Activated naive CD8-positive, alpha-beta T cell treated with anti-CD3 and anti-CD28 coated beads for 36 hours (primary cell): ENCODE measurements at places on chromosomes 6 and 20. TPM values are rescaled to one million over a fixed set of nuclear protein-coding genes. Genes with fewer than 3 reads are reported as not detected.

DNA sequence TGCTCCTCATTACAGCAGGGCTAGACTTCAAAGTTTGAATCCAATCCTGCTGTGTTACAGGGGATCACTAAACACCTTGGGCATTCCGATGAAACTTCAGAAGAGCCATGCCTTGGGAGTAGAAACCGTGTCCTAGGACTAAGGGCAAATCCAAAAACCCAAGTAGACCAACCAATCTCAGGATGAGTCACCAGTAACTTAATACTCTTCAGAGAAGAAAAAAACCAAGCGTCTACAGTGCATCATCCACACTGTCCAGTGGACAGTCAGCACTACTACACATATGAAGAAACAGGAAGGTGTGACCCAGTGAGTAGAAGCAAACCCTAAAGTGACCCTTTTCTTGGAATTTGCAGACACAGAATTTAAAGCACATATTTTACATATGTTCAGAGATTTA lies 39.5 kb upstream of the VAPB start:
- H3K4me1 ChIP-seq, result peaks cover 2% of the 10 kb centered on the region
- DNase-seq, result no peak
- H3K36me3 ChIP-seq, result peaks cover 26% of the 10 kb centered on the region

DNA sequence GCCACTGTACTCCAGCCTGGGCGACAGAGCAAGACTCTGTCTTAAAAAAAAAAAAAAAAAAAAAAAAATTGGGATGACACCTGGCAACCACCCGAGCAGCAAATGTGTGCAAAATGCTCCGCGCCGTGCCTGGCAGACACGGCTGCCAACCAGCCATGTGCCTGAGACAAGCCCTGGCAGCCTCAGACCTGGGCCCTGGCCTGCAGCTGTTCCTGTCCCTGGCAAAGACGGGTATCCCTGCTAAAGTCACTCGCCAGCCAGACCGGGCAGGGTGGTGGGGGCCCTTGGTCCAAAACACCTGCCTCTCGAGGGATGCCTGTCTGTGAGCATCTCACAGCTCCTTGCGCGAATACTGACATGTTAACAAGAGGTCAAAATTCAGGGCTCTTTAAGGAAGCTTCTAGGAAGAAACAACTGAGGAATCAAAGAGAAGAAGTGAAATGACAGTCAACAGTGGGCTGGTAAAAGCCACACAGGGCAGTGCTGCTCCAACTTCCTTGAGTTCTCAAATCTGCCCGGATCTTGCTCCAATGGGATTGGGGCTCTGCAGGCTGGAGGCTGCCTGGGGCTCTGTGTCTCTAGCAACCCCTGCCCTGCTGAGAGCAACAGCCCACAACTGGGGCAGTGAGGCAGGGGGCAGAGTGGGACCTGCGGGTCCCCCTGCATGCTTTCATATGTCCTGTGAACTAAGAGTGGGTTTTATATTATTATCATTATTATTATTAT lies 53.4 kb downstream of the SYTL3 start:
- H3K27ac ChIP-seq, result no peak overlapping the region
- no peak for DNase-seq
- peaks cover 32% of the 10 kb centered on the region for H3K4me1 ChIP-seq
- peaks cover 12% of the 10 kb centered on the region for H3K36me3 ChIP-seq

DNA sequence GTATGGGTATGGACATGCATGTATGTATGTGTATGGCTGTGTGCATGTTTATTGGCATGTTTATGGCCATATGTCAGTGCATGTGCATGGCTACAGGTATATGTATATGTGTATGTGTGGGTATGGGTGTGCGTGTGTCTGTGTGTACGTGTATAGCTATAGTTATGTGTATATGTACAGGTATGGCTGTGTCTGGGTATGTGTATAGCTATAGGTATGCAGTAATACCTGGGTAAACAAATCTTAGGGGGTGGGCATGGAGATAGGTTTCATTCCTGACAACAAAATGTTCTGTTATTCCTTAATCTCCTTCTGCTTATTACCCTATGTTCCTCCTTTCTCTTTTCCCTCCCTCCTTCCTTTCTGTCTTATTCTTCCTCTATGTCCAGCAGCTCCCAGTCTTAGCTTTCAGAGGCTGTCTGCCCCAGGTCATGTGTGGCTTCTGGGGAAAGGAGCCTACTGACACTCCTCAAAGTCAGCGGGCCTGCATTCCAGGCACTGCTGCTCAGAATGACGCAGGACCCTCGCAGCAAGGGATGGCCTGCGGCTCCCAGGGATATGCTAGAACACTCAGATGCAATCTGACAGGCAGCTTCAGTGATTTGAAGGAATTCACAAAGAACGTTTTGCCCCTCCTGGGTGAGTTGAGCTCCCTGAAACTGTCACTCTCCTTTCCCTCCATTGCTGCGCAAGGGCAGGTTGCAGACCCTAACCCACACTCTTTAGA lies 139.3 kb upstream of the PHACTR1 start:
- H3K4me3 ChIP-seq, result no peak overlapping the region
- no peak overlapping the region for H3K27ac ChIP-seq
- no peaks in the 10 kb centered on the region for H3K4me1 ChIP-seq
- no peaks in the 10 kb centered on the region for H3K36me3 ChIP-seq
- H3K27me3 ChIP-seq, result no peaks in the 10 kb centered on the region
- no peak for DNase-seq

DNA sequence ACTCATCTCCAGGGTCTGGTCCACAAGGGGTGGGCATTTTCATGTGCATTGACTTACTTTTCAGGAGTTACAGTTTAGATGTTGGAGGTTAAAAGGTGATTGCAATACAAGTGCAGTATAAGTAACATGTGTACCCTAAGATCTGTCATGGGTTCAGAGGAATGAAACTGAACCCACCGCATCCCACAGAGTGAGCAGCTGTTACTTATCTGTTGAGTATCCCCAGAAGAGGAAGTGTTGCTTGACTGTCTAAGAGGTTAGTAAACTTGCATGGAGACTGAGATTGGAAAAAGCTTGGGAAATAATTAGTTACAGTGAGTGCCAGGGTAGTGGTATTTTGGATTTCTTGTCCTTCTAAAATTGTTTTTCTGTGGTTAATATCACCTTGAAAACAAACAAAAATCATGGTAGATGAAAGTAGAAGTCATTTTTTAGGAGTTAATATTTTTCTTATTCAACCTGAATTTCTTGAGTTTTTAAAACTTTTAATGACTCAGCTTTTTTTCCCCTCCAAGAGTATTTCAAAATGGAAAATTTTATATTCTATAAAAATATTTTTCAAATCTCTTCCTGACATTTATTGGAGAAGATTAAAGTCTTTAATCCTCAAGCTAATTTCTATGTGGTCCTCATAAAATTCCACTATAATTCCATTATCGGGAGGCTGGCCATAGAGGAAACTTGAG lies 306.1 kb downstream of the ZNF217 start:
- H3K27me3 ChIP-seq, result peaks cover 4% of the 10 kb centered on the region
- no peak overlapping the region for H3K4me3 ChIP-seq
- no peaks in the 10 kb centered on the region for H3K4me1 ChIP-seq
- no peaks in the 10 kb centered on the region for H3K36me3 ChIP-seq
- no peak overlapping the region for H3K27ac ChIP-seq
- no peak for DNase-seq

GRCh38 chr6:2505624-2506023 lies 245.1 kb downstream of the MYLK4 start:
- H3K27me3 ChIP-seq, result peaks cover 64% of the 10 kb centered on the region
- no peaks in the 10 kb centered on the region for H3K36me3 ChIP-seq
- H3K4me1 ChIP-seq, result no peaks in the 10 kb centered on the region
- DNase-seq, result no peak
- no peak overlapping the region for H3K27ac ChIP-seq

DNA sequence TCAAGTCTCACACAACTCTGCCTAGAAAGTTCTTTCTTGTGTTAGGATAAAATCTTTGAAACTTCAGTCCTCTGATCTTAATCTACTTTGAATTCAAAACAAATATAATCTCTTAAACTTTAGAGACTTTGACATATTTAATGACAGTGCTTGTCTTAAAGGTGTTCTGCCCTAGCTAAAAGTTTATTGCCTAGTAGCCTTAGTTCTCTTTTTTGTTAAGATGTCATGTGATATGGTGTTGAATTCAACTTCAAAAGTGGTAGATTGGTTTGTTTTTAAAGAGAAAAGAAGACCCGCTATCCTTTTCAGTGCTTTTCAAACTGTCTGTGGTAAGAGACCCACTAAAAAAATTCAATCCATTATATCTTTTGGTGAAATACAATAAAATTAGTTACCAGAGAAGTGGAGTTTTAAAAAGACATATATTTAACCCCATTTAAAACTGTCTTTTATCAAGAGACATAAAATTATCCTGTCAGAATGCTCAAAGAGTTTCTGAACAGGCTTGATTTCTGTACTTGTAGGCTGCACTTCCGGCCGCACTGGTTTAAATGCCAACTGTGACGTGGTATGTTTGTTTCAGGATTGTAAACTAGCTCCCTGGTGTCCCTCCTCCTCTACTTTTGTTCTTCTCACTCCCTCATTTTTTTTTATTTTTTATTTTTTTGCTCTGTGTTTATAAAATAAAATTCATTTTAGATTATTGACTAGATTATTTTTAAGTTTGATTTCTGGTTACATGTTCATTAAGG lies 76.5 kb downstream of the QKI start:
- no peaks in the 10 kb centered on the region for H3K27me3 ChIP-seq
- no peak overlapping the region for H3K4me3 ChIP-seq
- H3K27ac ChIP-seq, result no peak overlapping the region
- peaks cover 41% of the 10 kb centered on the region for H3K4me1 ChIP-seq
- peak; percentile 5 for DNase-seq

DNA sequence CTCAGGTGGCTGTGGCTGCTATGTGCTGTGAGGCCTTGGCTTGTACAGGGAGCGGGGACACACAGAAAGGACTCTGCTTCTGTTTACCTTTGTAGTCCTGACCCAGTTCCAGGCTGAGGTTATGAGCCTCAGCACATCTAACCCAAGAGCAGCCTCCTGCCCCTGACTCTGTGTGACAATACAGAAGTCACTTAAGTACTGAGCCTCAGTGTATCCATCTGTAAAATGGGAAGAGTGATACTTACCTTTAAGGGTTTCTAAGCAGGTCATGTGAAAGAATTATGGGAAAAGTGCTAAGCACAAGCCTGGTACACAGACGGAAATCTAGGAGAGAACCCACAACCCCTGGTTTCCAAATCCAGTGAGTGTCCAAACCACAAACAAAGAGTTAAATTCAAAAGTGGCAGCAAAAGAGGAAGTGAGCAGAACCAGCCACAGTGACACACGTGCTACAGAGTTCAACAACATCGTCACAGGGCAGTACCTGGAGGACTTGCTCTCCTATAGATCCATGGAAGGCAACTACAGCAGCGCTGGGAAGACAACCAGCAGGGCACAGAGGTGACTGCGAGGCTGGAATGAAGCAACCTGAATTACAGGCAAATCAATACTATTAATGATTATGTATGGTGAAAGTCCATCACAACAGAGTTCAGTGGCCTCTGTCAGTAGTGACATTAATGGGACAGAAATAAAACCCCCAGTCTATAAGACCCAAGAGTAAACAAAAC lies 12.5 kb downstream of the TRIM26 start:
- DNase-seq, result no peak
- H3K4me1 ChIP-seq, result peaks cover 29% of the 10 kb centered on the region
- H3K27me3 ChIP-seq, result no peaks in the 10 kb centered on the region
- H3K27ac ChIP-seq, result no peak overlapping the region

OLIG3 gene
- total RNA-seq, result 0.10 TPM

SEMG1 gene
- not detected for total RNA-seq

IMPG1 gene
- not detected for total RNA-seq

OTOR gene
- total RNA-seq, result not detected

CGA gene
- not detected for total RNA-seq
